Retinal pigment epithelial cell (primary cell): ENCODE measurements at places on chromosomes 12 and 14.

DNA sequence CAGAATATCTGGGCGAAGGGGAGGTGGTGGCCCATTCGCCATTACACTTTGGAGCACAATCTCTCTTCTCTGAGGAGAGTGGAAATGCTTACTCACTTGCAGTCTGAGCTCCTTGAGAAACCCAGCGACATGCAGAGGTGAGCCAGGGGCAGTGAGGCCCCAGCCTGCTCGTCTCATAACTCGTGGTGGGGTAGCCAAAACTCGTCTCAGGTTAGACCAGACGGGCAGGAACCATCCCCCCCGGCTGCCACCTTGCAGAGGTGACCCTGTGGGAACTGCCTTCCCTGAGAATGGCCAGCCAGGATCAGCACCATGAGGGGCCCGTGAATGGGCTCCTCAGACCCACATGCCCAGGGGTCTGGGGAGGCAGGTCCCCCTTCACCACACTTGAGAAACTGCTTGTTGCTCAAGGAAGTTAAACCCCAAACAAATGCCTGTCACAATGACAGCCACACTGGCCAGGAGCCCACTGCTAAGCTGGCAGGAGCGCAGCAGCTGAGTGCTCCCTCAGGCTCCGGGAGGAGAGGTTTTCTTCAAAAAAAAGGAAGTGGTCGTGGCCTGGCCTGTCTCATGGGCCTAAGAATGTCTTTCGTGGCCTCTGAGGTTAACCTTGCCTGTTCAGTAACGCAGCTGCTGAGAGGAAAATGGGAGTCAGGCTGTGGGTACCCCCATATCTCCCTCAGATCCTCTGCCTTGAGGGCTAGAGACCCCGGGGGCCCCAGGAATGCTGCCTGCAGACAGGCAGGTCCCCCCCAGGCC is 9.2 kb upstream of the ALDH2 start:
- DNase-seq = no peak

DNA sequence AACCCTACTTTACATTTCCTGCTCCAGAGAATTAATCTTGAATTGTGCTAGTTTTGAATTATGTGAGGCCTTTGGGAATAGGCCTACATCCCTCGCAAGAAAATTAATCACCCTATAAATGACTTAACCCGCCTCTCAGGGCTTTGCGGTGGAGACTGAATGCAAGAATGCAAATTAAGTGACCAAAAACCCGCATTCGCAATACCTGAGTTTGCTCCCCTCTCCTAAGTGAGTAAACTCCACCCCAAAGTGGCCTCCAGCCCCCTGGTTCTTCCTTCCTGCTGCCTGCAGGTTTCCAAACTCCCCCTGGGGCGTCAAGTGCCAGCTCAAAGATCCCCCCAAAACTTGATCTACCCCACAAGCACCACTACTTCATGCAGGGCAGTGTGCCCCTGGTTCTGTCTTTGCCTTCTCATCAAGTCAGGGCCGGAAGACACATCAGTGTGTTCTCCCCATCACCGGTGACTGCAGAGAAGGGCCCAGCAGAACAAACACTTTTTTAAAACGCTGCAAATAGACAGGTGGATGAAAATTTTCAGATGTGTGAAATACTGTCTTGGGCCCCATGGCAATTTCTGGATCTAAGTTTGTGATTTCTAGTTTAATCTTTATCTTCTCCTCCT is 644.7 kb downstream of the VRK1 start:
- DNase-seq = no peak

DNA sequence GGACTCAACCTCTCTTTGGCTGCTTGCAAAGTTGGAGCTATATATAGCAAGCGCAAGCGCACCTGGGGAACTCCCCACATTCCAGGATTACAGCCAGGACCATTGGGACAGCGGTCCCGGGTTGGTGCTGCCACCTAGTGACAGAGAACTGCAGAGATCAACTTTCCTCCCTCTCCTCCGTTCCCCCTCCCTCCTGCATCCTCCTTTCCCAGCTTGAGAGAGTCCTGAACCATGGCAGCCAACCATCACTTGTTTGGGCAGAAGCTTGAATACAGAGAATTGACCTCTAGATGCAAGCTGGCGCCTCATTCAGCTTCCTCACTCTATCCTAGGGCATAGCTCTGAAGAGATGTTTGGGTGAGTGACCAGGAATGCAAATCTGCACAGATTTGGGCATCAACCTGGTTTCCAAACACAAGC is 17.4 kb upstream of the FLVCR2 start:
- DNase-seq = peak; percentile 30

- DNase-seq = no peak
These were observed 4.1 kb downstream of the CKB start for GRCh38 chr14:103518422-103519042.

GRCh38 chr12:21073822-21074460 is 57.1 kb upstream of the SLCO1B1 start:
- DNase-seq = no peak

GRCh38 chr12:52818388-52818787 is 4.5 kb upstream of the KRT4 start:
- DNase-seq = no peak

DNA sequence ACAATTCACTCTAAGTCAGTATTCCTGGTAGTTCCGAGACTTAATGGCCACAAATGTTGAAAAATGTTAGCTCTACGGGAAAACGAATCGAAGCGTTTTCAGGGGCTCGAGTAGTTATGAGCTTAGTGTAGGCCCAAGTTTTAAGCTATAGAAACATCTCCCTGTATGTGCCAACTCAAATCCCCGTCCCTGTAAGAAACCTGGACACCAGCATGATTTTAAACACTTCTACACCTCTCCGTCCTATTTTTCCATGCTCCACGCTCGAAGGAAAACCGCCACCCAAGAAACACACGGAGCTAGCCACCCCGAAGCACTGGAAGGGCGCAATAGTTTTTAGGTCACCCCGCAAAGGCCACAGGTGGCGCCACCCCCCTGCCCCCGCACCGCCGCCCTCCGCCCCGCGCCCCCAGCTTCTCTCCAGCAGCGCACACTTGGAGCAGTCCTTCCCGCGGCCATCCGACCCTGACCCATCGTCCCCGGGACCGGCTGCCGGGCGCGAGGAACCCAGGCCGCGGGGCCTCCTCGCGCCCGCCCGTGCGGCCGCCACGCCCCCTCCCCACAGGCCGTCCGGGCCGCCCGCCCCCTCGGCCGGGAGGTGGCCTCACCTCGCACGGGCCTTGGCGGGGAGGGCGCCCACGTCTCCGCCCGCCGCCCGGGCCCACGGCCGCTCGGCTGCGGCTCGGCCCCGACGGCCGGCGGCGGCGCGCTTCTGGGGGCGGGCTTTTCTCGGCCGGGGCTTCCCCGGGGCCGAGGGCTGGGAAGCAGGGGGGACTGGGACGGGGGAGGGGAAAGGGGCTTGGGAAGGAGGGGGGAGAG is 522 bp downstream of the R3HDM2 start:
- DNase-seq = peak; percentile 7

DNA sequence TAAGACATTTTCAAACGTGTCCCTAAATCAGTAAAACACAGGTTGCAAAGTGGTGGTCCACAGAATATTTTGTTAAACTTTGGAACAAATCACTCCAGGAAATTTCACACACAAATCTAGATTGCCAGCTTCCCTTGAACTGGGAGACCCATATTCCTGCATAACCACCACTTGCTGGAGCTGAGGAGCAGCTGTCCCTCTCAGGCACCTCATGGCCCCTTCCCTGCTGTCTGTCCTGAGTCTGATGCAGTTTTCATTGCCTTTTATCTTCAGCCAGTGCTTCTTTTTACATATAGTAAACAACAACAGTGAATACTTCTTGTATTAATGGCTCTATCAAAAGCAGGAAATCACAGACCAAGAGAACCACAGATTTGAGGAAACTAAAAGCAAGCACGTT is 289.3 kb downstream of the MED13L start:
- no peak for DNase-seq

DNA sequence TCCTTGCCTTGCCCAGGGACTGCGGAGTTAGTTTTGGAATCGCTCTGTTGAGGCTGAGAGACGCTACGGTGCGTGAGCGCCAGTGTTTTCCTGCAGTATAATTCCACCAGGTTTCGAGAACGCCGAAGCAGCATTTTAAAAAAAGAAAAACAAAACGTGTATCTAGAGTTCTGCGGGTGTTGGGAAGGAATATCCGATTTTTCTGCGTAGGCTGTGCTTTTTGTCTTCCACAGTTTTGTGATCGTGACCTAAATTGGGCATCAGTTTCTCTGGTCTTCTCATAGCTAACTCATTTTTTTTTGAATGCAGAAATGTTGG is 778 bp downstream of the DNM1L start:
- DNase-seq = no peak
